ENCODE measurements at places on chromosomes 2 and 18.

DNA sequence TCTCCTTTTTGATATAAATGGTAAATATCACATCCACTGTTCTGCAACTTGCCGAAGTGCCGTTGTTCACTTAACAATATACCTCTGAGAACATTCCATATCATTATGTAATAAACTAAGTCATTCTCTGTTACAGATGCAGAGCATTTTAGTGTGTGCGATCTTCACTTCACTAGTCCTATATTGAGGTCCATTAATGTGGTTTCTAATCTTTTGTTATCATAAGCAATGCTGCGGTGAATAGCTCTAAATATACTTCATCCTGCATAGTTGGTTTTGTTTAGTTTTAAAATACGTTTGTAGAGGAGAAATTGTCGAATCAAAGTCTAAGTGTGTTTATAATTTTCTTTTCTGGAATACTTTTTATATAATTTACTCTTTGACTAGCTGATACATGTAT is 280.3 kb upstream of the TRIB2 start:
- no peak for DNase-seq

- DNase-seq: no peak
These were observed 582.6 kb downstream of the NRXN1 start for GRCh38 chr2:50449306-50449705.

DNA sequence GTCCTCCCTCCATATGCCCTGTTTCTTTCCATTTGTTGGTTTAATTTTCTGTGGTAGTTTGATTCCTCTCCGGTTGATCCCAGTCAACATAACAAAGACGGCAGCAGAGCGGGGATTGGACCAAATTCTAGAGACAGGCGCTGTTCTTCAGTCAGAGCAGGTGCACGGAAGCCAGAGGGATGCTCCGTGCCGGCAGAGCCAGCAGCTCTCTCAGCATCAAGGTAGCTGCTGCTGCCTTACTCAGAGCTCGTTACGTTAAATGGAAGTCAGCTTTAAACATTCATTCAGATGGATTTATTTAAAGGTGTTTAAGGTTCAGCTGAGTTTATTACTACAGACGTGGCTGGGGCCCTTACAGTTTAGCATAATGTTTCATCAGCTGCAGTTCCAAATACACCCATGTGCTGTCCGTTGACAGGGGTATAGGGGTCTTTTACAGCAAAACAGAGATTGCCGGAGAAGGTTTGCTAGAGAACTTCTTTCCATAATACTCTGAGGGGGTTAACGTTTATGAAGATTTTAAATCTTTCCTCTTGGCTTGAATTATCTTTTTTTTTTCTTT is 497.2 kb upstream of the PIK3C3 start:
- DNase-seq: no peak

- no peak for DNase-seq
These were observed 54.5 kb downstream of the TSHZ1 start for GRCh38 chr18:75264926-75265597.

- no peak for DNase-seq
These were observed 56.0 kb upstream of the LRPPRC start for GRCh38 chr2:44051593-44052347.

- DNase-seq: no peak
These were observed 7.8 kb upstream of the ARMC9 start for GRCh38 chr2:231190531-231191197.

DNA sequence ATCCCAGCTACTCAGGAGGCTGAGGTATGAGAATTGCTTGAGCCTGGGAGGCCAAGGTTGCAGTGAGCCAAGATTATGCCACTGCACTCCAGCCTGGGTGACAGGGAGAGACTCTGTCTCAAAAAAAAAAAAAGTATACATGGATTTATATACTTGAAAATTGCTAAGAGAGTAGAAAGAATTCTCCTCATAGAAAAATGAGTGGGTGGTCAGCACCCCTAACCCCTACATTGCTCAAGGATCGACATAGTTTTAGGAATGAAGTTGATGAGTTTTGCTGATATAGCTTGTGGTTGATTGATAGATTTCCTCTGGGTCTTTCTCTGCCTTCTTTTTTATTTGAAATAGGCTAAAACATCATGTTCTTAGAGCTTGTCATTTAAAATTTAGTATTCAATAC is 58.9 kb downstream of the EML4 start:
- DNase-seq: no peak

- DNase-seq: no peak
These were observed 44.0 kb downstream of the KLF7 start for GRCh38 chr2:207121784-207122183.

GRCh38 chr2:3246928-3247714 is 130.5 kb downstream of the EIPR1 start:
- DNase-seq: no peak

DNA sequence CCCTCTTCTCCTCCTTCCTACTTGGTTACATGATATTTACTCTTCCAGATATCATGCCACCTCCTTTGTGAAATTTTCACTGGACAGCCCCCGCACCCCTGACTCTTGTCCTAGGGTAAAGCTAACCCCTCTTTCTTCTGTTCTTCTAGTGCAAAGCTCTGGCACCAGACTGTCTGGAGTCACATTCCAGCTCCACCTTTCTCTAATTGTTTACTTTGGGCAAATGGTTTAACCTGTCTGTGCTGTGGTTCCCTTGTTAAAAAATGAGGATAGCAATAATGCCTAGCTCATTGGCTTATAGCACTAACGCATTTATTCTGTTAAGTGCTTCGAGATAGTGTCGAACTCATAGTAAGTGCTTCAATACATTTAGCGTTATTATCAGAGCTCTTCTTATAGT is 306.2 kb downstream of the ALK start:
- DNase-seq: no peak

DNA sequence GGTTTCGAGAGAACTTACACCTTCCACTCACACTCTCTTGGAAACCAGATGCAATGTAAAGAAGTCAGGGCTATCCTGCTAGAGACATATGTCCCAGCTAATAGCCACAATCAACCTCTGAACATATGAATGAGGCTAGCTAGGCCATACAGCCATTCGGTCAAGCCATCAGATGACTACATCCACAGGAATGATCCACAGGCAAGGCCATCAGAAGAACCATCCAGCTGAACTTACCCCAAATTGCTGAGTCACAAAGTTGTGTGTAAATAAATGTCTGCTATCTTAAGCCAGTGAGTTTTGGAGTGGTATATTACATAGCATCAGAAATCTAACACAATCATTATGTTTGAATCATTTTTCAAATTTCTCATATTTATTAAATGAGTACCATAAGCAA is 5.2 kb upstream of the SPAST start:
- no peak for DNase-seq

DNA sequence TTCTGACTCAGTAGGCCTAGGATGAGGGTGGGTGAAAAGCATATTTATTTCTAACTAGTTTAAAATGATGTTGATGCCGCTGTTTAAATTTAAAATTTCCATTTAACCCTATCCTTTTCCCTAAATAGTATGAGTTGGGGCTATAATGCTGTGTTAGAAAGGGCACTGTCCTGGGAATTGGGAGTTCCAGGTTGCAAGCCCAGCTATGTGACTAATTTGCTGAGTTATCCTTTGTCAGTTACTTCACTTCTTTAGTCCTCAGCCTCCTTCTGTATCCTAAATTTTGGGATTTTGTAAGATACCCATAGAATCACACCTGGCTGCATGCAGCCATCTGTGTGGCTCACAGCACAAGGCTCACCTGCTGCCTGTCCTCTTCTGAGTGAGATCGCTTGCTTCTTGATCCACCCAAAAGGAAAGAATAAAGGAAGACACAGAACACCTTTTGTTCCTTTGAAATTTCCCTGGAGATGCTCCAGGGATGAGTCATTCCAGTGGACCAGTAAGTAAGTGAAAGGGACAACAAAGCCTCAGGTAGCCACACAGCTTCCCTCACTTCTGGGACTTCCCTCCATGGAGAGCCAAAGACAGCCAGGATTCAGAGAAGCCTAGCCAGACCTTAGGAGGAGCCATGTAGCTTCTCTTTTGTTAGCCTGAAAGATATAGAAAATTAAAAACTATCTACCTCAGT is 97.2 kb downstream of the DTNA start:
- no peak for DNase-seq

- no peak for DNase-seq
These were observed 204.5 kb downstream of the LPIN1 start for GRCh38 chr2:11950896-11951295.

DNA sequence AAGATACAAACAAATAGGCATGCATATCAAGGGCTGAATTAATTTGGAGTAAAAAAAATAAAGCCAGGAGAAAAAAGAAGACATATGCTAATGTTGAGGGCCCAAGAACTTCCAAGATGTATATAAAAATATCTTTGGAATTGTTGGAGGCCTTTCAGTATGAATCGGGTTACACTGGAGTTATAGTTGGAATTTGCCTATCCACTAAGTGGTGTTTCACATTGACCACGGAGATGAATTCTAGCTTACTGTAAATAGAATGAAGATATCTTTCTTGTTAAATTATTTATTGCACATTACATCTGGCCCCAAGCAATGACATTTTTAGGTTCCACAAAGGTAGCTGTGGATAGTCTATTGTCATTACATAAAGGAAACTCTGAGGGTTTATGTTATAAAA is 38.5 kb upstream of the TRIB2 start:
- DNase-seq: no peak

DNA sequence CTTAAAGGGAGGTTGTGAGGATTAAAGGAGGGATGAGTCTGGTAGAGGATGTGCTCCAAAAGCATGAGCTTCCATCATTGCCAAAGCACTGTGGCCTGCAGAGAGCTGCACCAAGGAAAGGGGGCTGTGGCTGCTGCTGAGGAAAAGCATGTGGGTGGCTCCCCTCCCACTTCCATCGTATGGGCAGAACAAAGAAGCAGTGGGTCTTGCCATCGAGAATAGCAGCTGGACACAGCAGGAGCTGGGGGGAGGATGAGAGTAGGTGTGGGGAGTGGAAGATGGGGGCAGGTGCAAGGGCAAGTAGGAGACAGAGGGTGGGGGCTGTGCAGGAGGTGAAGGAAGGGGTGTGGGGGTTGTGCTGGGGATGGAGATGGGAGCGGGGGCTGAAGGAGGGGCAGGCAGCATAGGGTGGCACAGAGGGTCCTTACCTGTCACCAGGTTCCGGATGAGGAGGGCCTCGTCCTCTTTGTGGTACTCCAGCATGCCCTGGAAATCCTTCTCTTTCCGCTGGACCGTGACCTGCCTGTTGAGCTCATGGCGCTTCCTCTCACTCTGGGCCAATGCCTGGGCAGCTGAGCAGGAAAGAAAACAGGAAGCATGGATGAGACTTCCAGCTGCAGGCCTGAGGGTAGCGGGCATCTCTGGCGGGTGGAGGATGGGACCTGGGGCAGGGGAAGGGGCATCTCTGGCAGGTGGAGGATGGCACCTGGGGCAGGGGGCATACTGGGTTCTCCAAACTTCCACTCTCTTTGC is 33.6 kb upstream of the ACAA2 start:
- DNase-seq: no peak

DNA sequence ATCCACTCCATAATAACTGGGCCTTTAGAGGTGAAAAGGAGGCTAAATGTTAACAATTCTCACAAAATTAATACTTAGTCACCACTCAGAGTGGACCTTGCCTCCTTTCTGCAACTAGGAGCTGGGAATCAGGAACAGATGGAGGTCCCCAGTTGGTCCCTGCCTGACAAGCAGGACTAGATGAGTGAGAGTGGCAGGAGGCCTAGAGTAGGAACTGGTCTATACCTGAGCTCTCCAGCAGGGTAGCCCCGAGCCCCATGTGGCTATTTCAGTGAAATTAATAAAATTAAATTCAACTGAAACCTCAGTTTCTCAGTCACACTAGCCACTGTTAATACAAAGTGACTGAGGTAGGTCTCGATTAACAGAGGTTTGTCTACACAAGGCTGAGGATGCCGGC is 150.5 kb downstream of the MYO5B start:
- DNase-seq: no peak
